Right renal pelvis (tissue), 4 donors: ENCODE measurements at places on chromosomes 13 and 19. TPM values are rescaled to one million over a fixed set of nuclear protein-coding genes. Genes with fewer than 3 reads are reported as not detected.

DNA sequence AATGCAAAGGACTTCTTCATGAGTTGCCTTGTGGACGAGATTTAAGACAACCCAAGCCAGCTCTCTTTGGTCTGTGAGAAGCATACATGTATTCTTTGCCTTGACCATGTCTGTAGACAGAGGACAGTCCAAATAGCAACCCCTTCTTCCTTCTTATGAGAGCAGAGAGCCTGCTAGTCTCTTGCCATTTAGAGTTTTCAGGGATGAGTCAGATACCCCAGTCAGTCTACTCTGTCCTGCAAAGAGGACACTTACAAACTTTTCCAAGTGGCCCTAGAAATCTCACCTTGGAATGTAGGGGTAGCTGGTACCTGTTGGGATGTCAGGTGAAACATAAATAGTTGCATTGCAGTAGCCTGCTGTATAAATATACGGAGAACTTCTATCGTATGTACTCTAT, 36.7 kb downstream of the DNAJC3 start:
- no peak for DNase-seq

- no peak for DNase-seq
Observed at GRCh38 chr19:1843116-1843515, 5.2 kb downstream of the REXO1 start.

- no peak for DNase-seq
Observed at GRCh38 chr13:41851351-41851750, 109.6 kb downstream of the VWA8 start.

- DNase-seq = no peak
Observed at GRCh38 chr19:30339624-30340525, 32.3 kb upstream of the ZNF536 start.

DNA sequence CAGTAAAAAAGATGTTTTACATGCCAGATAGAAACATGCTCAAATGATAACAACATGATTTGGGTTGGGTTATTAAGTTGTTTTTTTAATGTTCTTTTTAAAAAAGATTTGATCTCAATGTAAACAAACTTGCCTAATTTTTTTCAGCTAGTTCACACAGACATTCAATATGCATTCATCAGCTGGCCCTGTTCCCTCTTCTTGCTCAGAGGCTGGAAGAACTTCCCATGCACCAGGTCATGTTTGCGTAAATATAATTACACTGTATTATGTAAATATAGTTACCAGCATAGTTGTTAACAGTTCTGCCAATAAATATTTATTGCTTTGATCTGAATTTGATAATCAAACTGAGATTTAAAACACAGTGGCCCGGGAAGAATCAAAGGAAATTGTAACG, 70.6 kb downstream of the ATP11A start:
- no peak for DNase-seq

GRCh38 chr19:38185562-38185961, 38.5 kb downstream of the DPF1 start:
- no peak for DNase-seq

DNA sequence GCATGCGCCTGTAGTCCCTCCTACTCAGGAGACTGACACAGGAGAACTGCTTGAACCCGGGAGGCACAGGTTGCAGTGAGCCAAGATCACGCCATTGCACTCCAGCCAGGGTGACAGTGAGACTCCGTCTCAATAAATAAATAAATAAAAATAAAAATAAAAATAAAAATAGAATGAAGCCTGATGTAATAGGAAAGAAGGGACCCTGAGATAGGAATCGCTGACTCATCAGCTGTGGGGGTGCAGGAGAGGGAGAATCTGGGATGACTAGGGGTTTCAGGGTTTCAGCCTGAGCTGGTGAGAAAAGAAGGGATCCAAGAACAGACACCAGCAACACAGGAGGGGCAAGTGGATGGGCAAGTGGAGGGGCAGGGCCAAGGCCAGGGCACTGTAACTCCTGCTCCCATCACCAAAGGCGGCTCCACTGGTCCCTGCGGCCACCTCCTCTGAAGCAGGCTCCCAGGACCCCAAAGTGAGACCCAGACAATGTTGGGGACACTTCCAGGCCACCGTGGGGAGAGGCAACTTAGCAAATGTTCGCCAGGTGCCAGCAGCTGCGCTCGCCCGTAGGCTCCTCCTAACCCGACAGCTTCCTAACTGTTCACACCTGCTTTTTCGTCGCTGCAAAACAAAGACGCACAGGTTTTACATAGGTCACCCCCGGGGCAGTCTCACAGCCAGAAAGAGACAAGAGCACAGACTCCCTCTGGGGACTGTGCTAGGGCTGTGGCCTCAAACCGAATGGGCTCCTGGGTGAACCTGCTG, 1.2 kb downstream of the HAUS8 start:
- no peak for DNase-seq

DNA sequence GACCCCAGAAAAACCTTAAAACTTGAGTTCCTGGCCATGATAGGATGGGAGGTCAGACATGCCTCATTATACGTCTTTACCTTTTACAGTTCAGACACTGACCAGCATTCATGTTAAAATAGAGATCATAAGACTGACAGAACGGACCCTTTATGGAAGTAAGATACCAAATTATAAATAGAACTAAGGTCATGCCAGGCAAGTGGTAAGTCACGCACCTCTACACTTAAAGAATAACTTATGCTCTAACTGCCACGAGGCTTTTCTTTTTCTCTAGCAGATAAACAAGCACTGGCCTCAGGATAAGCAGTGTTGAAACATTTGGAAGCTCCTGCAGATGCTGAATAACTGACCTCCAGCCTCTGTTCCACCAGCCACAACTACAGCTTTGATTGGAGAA, 28.4 kb downstream of the GPR42 start:
- DNase-seq = no peak

DNA sequence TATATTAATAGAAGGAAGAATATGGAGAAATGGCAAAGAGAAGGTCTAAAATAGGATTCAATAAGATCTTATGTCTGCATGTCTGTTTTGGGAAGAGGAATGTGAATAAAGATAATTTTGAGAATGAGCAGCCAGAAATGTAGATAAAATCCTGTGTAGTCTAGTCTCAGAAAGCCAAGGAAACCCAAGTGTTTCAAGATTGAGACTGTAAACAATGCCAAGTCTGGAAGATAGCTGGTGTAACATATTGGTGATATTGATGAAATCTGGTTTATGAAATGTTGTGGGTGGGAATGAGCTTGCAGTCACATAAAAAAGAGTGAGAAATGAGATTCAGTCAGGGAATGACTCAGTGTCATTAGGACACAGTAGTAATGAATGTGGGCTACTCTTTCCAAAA, 1180.3 kb upstream of the PCDH20 start:
- no peak for DNase-seq

- DNase-seq = peak; percentile 51
Observed at GRCh38 chr19:591099-591958, 1.6 kb downstream of the HCN2 start.

DNA sequence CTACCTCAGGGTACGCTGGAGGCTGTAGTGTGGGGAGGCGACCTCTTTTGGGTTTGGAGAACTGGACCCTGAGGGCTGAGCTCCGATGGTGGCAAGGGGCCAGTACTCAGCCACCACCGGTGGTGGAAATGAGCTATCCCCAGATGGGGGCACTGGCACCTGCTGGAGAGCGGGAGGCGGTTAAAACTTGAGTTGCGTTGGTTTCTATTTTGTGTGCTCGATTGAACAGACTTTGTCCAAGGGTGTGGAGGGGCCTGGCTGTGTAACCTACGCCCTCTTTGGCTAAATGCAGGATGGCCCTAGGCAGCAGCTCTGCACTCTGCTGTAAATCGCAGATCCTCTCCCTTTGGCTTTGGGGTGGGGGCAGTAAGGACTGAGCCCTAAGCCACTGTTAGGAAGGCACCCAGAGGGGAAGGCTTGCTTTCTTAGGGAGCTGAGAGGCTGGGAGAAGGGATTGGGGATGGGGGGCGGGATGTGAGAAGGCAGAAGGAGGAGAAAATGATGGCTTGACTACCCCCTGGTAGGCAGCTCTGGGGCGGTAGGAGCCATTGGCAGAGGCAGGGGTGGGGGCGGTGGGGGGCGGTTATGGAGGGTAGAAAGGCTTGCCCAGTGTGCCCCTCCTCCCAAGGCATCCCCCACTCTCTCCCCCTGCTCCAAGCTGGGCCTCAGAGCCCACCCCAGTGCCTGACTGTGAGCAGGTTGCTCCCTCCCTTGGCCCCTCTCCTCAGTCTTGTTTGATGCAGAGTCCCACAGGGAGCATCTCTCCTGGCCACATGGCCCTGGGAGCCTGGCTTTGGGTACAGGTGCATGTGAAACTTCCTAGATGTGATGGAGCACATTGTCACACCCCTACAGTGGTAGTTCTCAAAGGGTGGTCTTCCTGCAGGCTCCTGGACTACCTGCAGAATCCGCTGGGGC, 5.0 kb downstream of the VSTM2B start:
- no peak for DNase-seq

GRCh38 chr19:10134040-10134439, 14.3 kb upstream of the EIF3G start:
- no peak for DNase-seq

DNA sequence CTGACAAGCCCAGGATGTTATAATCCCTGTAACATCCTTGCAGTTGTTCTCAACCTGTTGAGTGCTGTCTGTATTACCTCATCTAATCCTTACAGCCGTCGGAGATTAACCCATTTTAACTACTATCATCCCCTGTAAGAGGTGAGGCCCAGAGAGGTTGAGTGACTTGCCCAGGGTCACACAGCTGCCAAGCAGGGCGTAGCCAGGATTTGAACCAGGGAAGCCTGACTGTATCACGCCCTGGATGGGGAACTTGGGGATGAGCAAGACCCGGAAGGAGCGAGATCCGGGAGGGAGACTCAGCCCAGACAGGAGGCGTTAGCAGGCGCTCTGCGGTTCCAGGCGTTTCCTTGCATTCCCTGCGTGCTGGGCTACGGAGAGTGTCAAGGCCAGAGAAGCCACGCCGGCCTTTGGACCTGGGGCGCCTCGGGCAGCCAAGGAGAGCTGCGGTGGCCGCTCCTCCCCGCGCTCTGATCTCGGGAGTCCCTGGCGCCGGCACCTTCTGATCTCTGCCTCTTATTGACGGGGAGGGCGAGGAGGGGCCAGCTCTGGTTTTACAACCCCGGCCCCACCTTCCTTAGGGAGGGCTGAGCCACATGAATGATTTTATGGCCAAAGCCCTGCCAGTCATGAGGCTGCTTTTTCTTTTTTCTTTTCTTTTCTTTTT, 6.2 kb downstream of the SULT2B1 start:
- no peak for DNase-seq

DNA sequence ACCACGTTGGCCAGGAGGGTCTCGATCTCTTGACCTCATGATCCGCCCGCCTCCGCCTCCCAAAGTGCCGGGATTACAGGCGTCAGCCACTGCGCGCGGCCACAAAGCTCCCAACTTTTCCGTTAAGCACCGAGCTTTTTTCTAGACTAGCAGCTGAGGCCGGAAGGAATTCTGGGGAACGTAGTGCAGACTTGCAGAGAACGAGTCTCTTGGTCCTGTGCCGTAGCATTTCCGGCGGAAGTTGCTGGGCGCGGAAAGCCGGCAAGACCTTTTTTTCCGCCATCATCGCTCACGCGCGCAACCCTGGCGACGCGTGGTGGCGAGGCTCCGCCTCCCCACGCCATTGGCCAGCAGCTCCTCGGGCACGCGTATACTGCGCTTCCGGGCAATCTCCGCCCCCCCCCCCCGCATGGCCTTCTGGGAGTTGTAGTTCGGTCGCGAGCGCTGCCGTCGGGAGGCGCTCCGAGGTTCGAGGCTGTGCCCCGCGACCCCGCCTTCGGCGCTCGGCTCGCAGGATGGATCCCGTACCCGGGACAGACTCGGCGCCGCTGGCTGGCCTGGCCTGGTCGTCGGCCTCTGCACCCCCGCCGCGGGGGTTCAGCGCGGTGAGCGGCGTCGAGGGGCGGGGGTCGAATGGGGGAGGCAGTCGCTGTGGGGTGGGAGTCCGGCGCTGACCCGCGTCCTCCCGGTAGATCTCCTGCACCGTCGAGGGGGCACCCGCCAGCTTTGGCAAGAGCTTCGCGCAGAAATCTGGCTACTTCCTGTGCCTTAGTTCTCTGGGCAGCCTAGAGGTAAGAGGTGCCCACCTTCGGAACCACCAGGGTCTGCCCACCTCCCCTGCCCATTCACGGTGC, at the start of gene MVB12A:
Gene MVB12A (plus strand): TSS at position 427 of the 854 bp plus-strand sequence. CDS start 89 bp downstream, at position 516.
- DNase-seq = peak; percentile 98

GRCh38 chr19:54023191-54023590, 31.8 kb downstream of the CACNG6 start:
- DNase-seq = no peak

DNA sequence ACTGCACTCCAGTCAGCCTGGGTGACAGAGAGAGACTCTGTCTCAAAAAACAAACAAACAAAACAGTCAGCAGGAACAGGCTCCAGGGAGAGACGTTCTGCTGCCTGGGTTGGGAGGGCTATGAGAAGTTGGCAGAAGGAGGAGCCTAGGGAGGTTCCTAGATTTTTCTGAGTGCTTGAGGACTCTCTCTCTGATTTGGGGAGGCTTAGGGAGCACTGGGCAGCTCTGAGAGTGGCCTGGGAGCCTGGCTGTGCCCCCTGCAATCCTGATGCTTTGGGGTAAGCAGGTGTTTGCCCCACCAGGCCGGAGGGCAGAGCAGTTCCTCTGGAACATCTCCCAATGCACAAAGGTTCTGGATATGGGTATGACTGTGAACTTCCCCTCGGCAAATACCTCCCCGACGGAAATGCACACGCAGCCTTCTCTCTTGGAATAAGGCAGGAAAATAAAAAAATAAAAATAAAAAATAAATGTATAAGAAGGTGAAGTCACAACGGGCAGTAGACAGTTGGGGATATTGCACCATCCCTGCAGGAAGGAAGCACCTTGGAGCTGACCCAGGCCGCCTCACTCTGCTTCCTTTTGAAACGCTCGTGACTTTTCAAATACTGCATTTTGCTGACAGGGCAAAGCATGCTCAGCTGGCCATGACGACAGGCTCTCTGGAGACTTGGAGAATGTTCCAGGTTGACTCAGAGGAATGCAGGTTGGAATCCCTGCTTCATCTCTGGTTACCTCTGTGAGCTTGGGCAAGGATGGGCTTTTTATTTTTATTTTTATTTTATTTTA, 26.5 kb upstream of the HOMER3 start:
- peak; percentile 64 for DNase-seq

DNA sequence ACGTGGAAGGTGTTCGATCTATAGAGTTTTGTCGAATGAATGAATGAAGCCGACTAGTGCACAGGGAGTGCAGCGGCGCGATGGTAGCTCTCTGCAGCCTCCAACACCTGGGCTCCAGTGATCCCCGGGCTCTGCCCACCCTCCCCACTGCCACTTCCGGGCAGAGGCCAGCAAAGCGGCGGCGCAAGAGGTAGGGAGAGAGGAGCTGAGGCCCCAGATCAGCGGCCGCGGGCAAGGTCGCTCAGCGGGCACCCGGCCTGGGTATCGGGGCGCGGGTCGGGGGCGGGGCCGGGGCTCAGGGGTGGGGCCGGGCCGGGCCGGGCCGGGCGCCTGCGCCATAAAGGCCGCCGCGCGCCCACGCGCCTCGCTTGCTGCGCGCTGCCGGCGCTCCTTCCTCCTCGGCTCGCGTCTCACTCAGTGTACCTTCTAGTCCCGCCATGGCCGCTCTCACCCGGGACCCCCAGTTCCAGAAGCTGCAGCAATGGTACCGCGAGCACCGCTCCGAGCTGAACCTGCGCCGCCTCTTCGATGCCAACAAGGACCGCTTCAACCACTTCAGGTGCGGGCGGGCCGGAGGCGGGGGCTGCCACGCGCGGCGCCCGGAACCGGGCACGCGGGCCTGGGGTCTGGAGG, at the start of gene GPI:
Gene GPI (plus strand): TSS at position 367 of the 633 bp plus-strand sequence. CDS start 71 bp downstream, at position 438.
- no peak for DNase-seq

The VSTM2B gene
- 0.39 TPM for polyA plus RNA-seq

The ZNF730 gene
- 5.7 TPM for polyA plus RNA-seq

The GSK3A gene
- 81.8 TPM for polyA plus RNA-seq

The GRIK5 gene
- 21.6 TPM for polyA plus RNA-seq

The GPR18 gene
- 0.31 TPM for polyA plus RNA-seq

The ZSCAN5B gene
- 0.14 TPM for polyA plus RNA-seq

The GARIN5A gene
- polyA plus RNA-seq = 10.3 TPM

The ZNF90 gene
- polyA plus RNA-seq = 13.2 TPM
